ENCODE measurements at places on chromosomes 16 and 17. TPM values are rescaled to one million over a fixed set of nuclear protein-coding genes. Genes with fewer than 3 reads are reported as not detected.

DNA sequence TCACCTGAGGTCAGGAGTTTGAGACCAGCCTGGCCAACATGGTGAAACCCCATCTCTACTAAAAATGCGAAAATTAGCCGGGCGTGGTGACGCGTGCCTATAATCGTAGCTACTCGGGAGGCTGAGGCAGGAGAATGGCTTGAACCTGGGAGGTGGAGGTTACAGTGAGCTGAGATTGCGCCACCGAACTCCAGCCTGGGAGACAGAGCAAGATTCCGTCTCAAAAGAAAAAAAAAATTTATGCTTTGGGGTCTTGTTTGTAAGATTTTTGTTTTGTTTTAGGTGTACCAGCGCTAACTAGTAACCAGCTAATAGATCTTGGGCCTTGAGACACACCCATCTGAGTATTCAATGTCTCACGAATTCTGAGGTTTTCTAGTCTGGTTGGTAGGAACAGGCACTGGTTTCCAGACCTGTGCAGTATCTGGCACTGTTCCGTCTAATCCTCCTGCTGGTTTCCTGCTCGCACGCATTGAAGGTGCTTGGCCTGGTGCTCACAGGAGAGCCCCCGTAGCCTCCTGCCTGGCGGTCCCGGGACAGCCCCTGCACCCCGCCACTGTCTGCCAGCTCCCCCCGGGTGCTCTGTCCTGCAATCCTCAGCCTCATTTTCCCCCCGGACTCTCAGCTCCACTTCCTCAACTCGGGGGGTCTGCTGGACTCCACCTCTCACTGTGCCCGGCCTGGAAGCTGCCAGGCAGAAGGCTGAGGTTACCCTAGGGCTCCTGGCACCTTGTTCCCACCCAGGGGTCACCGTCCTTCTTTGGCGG, 10.6 kb upstream of the DUS1L start:
- DNase-seq: no peak

GRCh38 chr16:85480727-85481101, 132.4 kb upstream of the GSE1 start:
- no peak for DNase-seq

DNA sequence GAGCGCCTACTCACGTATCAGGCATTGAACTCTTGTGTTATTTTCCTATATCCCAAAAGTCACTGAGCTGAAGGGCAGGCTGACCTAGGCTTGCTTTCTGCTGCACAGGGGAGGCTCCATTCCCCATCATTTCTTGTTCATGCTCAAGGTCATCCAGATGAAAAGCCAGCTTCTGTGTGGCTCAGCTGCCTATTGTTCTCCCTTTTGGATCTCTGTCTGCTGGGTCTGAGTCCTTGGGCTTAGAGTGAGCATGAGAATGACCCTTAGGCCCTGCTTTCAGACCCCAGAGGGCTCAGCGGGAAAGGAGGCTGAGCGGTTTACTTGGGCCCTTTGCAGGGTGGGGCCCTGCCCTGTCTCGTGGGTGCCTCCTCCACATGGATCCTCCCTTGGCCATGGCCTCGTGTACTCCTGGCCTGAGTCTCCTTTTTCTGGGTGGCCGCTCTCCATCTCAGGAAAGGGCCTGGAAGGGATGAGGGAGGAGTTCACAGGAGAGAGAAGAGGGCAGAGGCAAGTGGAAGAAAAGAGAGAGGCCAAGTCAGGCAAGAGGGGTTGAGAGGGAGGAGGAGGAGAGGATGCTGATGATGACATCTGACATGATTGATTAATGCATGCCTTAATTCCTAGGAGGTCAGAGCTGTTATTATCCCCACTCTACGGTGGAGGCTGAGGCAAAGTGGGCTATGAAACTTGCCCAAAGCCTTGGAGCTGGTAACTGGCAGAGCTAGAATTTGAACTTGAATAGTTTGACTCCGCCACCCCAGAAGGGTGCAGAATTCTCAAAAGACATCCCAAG, 19.8 kb upstream of the MAP3K14 start:
- DNase-seq: no peak

- DNase-seq: no peak
These were observed 94.0 kb downstream of the SOCS1 start for GRCh38 chr16:11161974-11162373.

DNA sequence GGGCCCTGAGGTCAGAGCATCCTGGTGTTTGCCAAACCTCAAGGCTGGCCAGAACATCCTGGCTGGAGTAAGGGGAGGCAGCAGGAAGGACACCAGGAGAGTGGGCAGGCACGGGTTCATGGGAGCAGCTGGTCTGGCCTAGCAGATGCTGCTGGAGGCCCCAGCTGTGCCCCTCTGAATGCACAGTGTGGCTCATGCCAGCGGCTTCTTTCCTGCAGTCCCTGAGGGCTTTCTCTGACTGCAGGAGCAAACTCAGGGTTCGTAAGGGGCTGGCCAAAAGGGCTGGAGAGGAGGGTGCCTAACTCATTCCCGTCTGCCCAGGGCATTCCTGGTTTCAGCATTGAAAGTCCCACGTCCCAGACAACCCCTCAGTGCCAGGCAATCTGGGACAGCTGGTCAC, 78.7 kb downstream of the ZDHHC7 start:
- DNase-seq: no peak

DNA sequence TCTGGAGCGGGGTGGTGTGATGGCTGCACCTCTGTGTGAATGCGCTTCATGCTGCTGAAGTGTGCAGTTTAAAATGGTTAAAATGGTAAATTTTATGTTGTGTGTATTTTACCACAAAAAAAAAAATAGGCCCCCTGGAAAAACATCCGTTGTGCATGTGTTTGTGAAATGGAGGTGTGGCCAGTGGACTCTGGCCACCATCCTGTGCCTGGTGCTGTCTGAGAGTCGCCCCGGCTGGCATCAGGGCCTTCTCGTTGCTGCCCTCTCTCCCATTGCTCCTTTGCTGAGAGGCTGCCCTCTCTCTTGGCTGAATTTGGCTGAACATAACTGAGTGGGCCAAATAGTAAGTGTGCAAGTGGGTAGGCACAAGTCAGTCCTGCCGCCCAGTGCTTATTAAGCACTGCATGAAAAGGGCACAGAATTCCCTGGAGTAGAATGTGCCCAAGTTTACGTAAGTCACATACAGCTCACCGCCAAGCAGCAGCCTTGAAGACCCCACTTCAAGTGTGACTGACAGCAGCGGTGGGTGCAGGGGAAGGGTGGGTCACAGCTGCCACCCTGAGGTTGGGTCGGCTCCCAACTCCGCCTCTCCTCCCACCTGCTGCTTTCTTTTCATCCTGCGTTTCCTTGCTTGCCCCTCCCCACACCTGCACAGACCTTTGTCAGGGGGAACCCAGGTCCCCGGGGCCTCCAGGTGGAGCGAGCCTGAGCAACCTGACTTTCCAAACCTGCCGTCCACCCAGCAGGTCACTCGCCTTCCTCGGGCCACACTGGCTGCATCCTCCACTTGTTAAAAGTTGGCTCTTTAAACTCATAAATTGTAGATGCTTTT, 46.8 kb downstream of the FOXK2 start:
- DNase-seq: no peak

GRCh38 chr17:79925242-79925957, 86.2 kb upstream of the CBX4 start:
- DNase-seq: no peak

DNA sequence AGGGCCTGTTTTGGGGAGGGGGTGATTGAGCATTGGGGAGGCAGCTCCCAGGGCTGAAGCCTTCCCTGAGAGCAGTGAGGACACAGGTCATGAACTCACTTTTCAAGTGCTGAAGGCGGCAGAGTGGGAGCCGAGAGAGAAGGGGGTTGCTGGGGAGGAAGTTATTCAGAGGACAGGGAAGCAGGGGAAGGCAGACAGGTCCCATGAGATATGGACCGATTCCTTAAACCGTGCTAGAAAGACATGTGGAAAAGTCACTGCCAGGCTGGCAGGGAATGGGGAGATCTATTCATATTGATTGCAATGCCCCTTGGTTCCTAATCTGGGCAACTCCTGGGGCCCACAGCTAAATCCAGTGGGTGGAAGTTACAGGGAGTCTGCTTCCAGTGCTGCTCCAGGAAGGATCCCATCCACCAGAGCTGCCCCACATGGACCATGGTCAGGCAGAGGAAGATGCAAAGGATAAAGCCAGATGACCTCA, 1.1 kb downstream of the CCL4 start:
- no peak for DNase-seq

GRCh38 chr17:46770818-46771560, 47.5 kb downstream of the WNT3 start:
- no peak for DNase-seq

DNA sequence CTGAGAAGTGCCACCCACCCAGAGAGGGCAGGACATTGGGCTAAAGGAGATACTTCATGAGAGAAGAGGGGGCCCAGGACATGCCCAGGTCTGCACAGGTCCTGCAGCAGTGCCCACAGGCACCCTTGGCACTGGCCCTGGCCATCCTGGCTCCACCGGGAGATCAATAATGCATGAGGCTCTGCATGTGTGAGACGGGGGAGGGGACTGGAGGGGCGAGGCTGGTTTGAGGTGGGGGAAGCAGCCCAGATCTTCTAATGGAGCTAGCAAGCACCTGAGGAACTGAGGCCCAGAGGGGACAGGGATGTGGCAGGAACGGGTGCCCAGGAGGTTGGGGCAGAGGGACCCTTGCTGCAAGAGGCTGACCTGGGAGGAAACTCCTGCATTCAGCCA, 567 bp downstream of the OSBPL7 start:
- no peak for DNase-seq

GRCh38 chr17:42002792-42003301, 14.4 kb downstream of the DNAJC7 start:
- DNase-seq: no peak

DNA sequence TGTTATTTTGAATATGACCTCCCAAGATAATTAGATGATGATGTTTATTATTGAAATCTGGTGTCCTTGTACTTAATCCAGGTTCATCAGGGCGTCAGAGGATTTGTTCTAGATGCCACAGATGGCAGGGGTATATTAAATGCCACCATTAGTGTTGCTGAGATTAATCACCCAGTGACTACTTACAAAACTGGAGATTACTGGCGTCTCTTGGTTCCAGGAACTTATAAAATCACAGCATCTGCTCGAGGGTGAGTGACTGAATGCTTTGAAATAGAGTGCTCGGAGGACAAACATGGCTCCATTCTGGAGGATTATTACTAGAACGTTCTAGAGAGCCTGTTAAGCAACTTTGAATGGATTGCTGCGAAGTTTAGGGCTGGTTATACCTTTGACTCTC, 33.5 kb upstream of the GOSR1 start:
- DNase-seq: no peak

DNA sequence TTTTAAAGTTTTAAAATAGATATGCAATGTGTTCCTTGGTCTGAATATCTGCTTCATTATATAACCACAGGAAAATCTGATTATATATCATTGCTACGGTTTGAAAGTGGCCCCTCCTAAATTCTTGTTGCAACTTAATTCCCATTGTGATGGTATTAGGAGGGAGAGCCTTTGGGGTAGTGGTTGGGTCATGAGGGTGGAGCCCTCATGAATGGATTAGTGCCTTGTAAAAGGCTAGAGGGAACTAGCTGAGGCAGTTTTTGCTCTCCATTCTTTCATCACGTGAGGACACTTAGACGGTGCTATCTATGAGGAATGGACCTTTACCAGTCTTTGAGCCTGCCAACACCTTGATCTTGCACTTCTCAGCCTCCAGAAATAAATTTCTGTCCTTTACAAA, 7.6 kb downstream of the ABCA6 start:
- DNase-seq: no peak

GRCh38 chr17:1142561-1142971, 37.2 kb downstream of the ABR start:
- no peak for DNase-seq

DNA sequence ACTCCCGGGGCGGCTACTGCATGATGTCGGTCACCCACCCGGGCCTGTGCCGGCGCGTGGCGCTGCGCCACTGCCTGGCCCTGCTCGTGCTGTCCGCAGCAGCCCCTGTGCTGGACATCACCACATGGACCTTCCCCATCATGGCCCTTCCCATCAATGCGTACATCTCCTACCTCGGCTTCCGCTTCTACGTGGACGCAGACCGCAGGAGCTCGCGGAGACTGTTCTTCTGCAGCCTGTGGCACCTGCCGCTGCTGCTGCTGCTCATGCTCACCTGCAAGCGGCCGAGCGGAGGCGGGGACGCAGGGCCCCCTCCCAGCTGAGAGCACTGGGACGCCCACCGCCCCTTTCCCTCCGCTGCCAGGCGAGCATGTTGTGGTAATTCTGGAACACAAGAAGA, 29.8 kb downstream of the CDRT15 start:
- no peak for DNase-seq

The KRT39 gene
- not detected for total RNA-seq

The BIRC5 gene
- 22.8 TPM for total RNA-seq

The CACNG5 gene
- not detected for total RNA-seq

The GRIN2C gene
- total RNA-seq: 0.29 TPM

The CD300E gene
- not detected for total RNA-seq

The EPN3 gene
- total RNA-seq: 15.1 TPM

The SERPINF2 gene
- total RNA-seq: 0.44 TPM

The BICDL2 gene
- 5.1 TPM for total RNA-seq

The SGSM2 gene
- total RNA-seq: 80.9 TPM

The TEX19 gene
- total RNA-seq: not detected

The TEX14 gene
- 0.20 TPM for total RNA-seq
